ENCODE measurements at places on chromosomes 1 and 21.

DNA sequence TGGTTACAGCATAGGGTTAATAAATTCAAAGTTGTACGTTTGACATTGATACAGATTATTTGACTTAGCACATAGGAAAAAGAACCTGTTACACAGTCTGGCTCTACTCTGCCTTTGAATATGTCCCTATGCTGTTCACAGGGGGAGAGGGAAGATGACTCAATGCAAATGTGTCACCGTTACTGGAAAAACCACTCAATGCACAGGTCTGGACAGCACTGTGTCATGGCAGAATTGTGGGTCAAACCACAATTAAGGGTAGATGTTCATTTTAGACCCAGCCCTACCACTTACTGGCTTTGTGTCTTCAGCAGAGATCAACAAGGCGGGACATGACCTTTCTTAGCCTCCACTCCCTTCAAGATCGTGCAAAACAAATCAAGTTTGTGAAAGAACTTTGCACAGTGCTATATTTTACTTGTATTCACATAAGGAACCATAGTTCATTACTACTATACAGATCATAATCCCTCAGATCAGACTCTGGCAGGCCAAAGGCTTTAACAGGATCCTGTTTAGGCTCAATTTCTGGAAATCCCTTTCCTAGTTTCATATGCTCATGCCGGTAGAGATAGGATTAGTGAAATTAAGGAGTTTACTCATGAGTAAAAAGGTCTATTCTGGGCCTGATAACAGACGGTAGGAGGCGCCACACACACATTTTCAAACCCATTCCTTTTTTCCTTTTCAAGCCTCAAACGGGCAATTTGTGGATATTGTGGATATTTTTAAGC is 22.1 kb downstream of the EIF2D start:
- DNase-seq, result no peak

DNA sequence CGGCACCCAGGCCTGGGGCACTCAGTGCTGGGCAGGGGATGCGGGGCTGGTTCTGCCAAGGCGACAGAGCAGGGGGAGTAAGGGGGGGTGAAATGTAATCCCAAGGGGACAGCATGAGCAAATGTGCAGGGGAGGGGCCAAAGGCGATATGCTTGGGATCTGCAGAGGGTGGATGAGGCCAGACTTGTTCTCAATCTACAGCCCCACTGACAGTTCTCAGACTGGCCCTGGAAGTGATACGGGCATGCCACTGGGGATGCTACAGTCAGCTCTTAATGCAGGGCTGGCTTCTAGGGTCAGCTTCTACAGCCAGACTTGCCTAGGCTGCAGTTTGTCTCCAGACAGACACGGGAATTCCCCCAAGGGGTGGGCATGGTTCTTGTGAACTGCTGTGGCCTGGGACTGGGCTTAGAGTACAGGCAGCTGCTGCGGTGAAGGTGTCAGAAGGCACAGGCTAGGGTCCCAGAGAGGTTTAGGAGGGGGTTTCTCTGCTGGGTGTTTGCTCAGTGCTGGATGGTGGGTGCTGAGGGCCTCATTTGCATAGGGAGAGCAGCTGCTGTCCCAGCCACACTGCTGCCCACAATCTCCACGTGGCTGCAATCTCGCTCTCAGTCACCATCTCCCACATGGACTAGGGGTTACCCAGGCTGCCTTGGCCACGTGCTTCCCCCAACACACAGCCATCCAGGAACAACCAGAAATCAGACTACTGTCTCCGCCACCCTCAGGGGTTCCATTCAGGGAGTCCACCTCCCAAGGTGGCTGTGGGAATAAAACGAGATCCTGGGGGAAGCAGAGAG is 190.1 kb downstream of the HIVEP3 start:
- no peak for DNase-seq

DNA sequence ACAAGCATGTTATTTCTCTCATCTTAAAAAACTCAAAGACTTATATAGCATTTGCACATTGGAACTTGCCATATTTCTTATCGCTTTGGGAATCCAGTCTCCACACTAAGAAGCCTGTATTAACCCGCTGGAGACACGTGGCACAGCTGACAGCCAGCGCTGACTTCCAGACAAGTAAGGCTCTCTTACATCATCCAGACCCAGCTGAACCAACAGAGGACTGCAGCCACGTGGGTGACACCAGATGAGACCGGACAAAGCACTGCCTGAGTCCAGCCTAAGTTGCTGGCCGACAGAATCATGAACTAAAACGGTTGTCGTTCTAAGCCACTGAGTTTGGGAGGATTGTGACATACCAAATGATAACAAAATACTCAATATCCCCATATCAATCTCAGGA is 6.3 kb upstream of the CD247 start:
- no peak for DNase-seq

- DNase-seq, result no peak
Observed at GRCh38 chr1:16145662-16146278, 10.1 kb downstream of the EPHA2 start.

GRCh38 chr1:19773485-19773884 is 26.2 kb downstream of the TMCO4 start:
- DNase-seq, result no peak

DNA sequence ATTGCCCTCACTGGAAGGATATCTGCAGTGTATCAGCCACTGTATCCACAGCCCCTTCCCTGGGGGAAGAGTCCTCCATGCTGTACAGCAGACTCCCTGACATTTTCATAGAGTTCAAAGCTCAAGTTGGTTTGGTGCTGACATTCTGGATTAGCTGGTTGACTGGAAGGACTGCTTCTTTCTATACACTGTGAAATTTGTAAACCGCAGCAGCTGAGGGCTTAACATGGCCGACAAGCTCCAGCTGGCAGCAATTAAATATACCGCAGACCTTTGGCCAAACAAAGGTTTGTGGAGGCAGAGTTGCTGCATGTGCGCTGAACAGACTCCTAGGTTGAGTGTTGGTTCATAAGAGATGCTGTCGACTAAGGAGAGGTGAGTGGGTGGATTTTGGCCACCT is 126.4 kb downstream of the DHRS3 start:
- DNase-seq, result no peak

DNA sequence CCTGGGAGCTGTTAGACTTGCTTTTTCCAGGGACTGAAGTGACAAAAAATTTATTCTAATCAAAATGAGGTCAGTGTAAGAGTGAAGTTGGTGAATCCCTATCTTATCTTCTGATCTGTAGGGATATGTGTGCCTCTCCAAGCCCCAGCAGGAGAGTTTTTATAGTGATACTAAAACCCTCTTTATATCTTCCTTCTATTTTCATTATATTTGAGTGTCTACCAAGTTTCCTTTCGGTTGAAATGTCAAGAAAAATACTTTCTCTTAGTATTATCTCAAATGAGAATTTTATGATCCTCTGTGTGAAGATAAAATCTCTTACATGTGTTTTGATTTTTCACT is 18.9 kb downstream of the C1orf21 start:
- DNase-seq, result no peak

DNA sequence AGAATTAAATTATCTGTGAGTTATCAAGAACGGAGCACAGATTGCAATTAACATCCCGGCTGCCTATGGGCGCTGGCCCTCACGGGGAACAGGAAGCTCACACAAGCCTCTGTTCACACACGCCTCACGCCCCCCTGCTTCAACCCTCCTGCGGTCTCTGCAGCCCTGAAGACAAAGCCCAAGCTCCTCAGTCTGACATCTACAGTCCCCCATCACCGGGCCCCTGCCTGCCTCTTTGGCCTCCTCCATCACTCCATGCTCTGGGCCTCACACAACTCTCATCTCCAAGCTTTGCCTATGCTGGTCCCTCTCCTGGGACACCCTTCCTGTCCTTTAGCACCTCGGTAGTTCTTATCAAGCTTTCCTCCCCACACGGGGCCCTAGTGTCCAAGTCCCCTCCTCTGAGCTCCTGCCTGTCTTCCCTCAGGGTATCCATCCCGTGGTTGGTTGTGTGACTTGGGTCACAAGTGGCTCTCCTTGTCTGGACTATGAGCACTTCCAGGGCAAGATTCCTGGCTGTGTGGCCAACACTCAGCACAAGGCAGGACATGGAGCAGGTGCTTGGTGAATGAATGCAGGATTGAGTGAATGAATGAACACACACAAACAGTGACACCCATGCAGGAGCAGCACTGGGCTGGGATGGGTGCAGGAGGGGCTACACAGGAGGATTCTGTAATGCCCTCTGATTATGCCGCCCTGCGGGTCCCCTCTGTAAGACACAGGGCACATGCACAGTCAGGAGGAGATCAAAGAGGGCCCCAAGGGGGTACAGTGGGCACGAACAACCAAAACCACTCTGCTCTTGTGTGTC is 116.1 kb downstream of the DMRTB1 start:
- no peak for DNase-seq

DNA sequence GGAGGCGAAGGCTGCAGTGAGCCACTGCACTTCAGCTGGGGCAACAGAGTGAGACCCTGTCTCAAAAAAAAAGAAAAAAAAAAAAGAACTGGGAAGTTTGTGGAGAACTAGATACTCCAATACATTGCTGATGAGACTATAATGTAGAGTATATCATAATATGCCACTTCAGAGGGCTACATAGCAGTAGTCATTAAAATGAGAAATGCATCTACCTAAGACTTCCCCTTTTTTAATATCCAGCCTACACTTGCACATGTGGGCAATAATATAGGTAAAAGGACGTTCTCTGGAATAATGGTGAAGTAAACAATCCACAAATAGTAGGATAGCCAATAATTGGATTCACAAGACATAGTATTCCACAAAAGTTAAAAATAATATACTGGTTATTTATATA is 311.0 kb downstream of the HLX start:
- no peak for DNase-seq

GRCh38 chr1:147762233-147763024 is 2.0 kb upstream of the GJA5 start:
- DNase-seq, result no peak

DNA sequence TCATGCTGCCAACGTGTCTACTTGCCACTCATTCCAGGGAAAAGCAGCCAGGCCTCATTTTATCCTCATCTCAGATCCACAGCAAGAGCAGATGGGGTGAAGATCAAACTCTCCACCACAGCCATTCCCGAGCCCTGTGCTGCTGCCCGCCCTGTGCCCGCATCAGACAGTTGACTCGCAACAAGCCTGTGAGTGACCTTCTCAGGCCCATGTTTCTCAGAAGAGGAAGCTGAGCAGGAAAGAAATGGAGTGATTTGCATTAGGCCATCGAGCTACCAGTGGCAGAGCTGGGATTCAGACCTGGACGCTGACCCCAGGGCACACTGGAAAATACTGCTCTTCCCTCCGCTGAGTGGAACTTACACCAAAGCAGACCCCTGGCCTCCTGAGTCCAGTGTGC is 1.2 kb downstream of the CNR2 start:
- DNase-seq, result no peak

DNA sequence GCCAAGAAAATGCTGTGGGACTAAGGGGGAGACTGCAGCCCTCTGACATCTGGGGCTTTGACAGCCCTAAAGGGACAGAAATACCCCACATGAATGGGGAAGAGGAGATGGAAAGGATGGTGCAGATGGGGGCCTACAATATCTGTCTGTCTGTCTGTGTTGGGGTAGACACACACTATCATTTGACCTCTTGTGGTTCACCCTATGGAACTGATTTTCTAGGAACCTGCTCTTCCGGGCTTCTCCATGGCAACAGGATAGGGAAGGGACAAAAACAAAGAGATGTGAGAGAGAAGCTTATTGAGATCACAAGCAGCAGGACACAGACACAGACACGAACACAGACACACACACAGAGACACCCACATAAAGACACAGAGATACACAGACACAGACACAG is 17.1 kb downstream of the KIF21B start:
- DNase-seq, result no peak

GRCh38 chr1:174221681-174222080 is 62.4 kb downstream of the RABGAP1L start:
- no peak for DNase-seq

GRCh38 chr1:76857973-76858372 is 9.3 kb upstream of the ST6GALNAC5 start:
- DNase-seq, result no peak

- no peak for DNase-seq
Observed at GRCh38 chr21:43749651-43750262, 26.4 kb downstream of the CSTB start.

DNA sequence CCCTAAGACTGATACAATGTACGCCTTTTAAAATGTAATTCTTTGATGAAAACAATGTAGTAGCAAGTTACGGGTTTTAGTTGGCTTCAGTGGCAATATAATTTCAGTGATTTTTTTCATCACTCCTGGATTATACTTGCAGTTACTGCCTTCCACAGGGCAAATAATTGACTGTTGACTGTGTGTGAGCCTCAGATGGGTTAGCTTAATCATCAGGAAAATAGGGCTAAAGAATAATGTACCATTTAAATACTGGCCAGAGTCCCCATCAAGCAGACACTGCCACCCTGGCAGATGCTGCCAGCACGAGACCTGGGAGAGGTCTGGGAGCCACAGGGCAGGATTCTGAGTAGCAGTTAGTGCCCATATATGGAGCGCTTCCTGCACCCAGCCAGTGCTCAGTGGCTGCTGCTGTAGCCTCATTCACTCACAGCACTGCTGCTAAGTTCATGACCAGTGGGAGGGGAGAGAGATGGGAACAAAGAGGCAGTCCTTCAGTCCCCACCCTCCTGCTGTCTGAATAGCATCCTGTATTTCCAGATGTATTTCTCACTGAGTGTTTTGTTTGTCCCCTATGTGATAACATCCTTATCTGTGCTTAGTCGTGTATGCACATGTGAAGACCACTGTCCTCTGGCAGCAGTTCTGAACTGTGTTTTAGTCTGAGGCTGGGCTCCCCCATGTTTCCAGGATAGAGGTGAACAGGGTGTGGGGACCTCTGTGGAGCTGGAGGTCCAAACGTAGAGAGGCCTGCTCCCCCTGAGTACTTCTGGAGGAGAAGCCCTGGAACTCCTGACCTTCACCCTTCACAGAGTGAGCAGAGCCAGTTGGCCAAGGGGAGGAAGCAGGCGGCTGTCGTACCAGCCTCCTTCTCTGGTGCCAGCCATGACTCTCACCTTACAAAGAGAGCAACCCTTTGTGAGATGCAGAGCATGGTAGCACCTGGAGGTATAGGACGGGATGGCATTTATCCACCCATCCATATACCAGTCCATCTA is 80.4 kb downstream of the ADARB1 start:
- DNase-seq, result no peak

- DNase-seq, result no peak
Observed at GRCh38 chr1:61754545-61754944, 12.3 kb downstream of the PATJ start.

- no peak for DNase-seq
Observed at GRCh38 chr1:103187673-103188072, 79.4 kb upstream of the COL11A1 start.

Data from D721Med (cell line).